Stimulated activated CD4-positive, alpha-beta T cell treated with anti-CD3 and anti-CD28 coated beads, Interleukin-15, amount 100 ng/mL, for 1 hour (primary cell): ENCODE measurements at places on chromosomes 7 and 10.

- no peak for DNase-seq
These were observed 136.2 kb upstream of the FZD8 start for GRCh38 chr10:35778306-35778705.

DNA sequence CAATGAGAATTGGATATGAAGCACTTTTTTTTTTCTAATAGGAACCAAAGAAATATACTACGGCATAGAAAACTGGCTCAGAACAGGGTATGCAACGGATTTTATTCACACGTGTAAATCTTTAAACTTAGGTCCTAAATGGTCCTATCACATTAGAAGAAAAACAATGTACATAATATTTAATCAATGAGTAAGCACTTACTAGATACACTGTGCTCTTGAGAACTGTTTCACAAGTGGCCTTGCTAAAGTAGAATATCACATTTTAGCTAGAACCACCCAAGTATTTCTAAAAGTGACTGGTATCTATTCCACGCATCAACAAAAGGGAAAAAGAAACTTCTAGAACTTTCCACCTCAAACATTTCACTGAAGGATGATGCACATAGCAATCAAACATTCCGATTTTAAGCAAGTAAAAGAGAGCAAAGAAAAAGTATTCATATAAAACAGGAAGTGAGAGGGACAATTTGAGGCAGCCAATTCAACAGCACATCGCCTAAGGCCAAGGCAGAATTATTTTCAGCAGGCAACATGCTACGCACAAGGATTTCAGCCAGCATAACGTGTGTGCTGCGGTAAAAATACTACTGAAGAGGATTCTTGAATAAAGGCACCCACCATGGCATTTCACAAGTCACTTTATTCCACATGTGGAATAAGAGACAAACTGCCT, 55.8 kb downstream of the PARD3 start:
- DNase-seq, result no peak

DNA sequence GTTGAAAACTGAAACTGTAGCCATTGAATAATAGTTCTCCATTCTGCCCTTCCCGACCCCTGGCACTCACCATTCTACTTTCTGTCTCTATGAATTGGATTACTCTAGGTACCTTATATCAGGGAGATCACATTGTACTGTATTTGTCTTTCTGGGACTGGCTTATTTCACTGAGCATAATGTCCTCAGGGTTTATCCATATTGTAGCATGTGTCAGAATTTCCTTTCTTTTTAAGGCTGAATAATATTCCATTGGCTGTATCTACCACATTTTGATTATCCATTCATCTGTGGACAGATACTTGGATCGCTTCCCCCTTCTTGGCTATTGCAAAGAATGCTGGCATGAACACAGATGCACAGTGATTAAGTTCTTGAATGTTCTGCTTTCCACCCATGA, 107.4 kb downstream of the CDH23 start:
- no peak for DNase-seq

DNA sequence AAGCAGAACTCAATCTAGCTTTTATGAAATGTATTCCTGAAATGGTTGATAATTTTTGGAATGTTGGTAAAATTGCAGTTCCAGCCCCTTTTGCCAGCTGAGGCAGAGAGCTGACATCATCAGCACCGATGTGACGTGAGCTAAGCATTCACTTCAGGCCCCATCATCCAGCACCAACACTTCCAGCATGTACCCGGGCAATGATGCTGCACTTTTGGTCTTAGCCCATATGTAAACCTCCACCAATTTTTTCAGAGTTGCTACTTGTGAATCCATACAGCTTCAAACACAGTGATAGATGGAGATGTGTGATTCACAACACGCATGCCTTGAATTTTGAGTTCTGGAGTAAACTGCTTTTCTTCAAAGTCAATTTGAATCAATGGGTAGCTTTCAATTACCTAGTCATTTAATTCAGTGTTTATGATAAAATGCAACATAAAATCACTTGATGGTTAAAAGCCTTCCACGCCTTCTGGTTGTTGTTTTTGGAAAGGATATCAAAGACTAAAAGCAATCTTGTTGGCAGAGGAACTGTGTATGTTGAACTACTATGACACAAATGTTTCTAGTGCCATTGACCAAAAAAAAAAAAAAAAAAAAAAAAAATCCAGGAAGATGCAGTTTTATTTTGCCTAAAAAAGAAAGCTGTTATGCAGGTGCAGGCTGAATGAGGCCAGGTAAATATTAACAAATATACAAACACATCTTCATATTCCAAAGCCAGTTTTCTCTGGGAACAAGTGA, 73.9 kb downstream of the NRP1 start:
- DNase-seq, result no peak

DNA sequence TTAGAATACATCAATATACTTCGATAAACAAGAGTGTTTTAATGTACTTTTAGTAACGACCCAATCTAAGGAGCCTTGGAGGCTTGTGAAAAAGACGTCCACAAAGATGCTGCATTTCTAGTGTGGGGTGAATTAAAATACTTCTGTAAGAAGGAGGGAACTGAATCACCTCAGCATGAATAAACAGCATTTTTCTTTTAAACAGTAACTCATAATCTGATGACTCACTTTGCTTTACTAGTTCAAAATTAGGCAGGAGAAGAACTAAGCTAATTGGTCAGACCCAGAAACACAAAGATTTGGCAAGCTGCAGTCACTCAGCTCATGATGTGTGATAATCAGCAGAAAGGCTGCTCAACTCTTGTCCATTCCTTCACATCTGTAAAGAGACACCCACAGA, 24.2 kb downstream of the NCOA4 start:
- DNase-seq, result no peak

- DNase-seq, result no peak
These were observed 17.0 kb upstream of the C10orf105 start for GRCh38 chr10:71736570-71736952.

- DNase-seq, result no peak
These were observed 597.5 kb upstream of the MKI67 start for GRCh38 chr10:128723631-128724205.

DNA sequence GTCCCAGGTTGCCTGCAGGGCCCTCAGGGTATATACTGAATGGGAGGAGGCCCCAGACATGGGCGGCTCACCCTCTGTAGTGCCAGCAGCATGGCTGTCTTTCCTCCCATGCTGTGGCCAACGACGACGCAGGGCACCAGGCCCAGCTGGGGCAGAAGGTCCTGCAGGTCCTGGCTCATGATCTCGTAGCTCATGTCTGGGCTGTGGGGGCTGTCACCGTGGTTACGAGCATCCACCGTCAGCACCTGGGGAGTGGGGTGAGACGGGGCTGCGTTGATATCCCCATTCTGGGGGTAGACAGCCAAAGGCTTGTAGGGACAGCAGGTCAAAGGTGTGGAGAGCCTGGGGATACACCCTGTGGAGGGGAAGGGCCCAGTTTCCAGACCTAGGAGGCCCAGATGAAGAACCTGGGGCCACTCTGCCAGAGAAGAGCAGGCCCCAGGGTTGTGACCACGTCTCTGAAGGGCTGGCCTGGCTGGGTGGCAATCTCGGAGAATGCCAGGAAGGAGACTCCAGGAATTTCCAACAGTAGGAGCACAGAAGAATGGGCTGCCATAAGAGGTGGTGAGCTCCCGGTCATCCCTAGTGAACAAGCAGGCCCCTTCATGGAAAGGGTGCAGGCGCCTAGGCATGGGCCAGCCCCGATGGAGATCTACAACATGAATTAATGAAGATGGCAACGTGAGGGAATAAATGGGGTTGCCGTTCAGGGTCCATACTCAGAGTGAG, 947 bp downstream of the ABHD11 start:
- no peak for DNase-seq

GRCh38 chr7:98930921-98931320, 52.6 kb downstream of the TRRAP start:
- no peak for DNase-seq

GRCh38 chr10:71666639-71667386, 52.8 kb downstream of the C10orf105 start:
- DNase-seq, result no peak

DNA sequence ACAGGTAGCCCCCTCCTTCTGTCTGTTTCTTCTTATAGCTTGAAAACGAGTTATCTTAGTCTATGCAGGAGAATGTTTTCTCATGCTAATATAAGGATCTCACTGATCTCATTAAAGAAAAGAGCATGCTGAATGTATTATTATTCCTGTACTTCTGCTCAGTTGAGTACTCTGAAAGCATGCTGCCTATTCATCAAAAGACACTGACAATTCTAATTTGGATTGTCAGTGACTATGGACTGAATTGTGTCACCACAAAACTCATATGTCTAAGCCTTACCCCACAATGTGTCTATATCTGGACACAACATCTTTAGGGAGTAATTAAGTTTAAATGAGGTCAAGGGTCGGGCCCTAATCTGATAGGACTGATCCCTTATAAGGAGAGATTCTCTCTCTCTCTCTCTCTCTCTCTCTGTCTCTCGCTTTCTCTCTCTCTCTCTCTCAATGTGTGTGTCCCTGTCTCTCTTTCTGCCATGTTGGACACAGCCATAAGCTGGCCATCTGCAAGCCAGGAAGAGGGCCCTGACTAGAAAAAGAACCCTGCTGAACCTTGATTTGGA, 98.4 kb downstream of the GNAT3 start:
- no peak for DNase-seq

- DNase-seq, result no peak
These were observed 58.0 kb upstream of the ZPBP start for GRCh38 chr7:50151001-50151400.

DNA sequence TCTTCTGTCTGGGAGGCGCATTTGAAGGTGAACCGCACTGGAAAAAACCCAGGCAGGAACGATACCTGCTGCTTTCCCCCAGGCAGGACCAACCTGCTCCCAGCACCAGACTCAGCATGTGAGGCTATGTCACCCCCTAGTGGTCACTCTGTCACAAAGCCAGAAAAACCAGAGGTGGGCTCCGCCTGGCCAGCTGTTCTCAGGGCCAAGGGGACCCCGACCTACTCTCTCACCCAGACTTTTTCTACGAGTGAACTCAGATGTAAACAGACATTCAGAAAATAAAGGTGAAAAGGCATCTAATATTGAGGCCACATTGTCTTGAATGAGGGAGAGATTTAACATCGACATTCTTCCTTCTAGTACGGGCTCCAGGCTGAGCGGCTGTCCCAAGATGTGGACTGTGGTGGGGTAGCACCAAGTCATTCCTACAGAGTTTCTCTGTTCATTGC, 117.3 kb downstream of the PRKAG2 start:
- DNase-seq, result peak; percentile 21

DNA sequence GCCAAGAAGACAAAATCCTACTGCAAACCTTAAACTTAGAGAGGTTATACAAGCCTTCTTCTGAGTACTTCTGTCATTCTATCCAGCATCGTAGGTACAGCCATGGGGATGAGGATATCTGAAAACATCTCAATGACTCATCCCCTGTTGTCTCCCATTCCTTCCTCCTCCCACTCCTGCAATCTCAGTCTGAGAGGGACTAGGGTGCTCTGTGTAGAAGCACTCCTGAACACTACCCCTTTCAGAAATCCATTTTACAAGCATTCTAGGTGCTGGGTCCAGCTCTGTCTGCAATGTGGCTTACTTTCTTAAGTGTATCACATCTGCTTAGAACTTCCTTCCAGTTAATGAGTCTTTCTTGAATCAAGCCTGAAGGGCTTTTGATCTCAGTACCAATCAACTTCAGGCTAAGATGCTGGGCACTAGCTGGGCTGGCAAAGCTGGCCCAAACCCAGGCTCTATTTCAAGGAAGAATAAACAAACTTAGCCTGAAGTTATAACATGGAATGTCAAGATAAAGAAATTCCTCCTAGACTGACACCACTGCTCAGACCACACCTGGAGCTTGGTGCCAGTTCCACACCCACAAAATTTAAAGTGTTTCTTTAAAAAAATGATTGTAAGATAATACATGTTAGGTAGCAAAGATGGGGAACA, 270.3 kb upstream of the AOAH start:
- no peak for DNase-seq

DNA sequence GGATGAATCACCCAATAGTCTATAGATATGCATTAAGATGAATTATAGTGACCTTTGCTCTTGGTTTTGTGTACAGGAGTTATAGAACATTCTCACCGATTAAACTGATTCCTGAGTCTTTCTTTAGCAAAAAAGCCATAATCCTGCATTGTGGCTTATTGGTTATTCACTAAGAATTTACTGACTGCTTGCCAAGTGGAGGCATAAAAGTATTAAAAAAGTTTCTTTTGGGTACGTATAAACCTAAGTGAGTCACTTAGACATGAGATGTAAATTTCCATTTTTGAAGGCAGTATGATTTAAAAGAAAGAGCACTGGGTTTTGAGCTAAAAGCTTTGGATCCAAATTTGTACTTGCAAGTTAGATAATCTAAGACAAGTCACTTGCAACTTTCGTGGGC, 100.7 kb downstream of the CDK6 start:
- DNase-seq, result no peak

GRCh38 chr10:24416248-24416647, 207.3 kb downstream of the KIAA1217 start:
- no peak for DNase-seq

DNA sequence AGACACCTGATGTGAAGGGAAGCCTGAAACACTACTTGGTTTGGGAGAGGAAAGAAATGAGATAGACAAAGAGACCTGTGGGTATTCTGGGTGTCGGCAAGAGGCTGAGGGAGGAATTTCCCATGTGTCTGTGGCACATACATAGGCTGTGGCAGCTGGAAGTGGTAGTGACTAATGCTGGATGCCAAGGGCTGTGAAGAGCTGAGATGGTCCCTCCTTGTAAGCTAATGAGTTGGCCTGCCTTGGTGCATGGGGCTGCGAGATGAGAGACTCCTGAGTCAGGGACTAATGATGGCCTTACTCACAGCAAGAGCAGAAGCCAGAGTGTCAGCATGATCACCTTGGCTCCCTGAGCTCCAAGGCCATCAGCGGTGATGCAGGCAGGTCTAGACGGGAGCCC, 119.0 kb upstream of the EEPD1 start:
- no peak for DNase-seq

- no peak for DNase-seq
These were observed 19.4 kb upstream of the SGCE start for GRCh38 chr7:94675356-94675755.

DNA sequence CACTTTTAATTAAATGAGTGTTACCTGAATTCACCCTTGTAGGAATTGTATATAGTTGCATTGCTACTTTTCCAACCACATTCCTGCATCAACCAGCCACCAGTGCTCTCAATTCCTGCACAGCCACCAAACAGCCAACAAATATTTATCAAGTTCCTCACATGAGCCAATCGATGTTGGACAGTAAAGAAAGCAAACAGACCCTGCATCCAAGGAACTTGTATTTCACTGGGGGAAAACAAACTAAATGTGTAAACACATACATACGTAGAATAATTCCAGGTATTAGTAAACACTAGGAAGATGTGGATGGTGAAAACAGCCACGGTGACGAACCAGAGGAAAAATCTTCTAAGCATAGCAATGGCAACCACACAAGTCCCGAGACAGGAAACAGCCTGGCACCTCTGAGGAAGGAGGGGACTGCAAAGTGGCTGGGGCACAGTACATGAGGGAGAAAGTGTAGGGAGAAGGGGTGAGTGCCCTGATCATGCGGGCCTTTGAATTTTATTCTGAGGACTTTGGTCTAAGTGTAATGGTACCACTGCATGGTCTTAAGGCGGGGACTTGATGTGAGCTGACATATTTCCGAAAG, 111.2 kb downstream of the XRCC2 start:
- DNase-seq, result no peak
